Mammary epithelial cell (primary cell): ENCODE measurements at places on chromosomes 5 and 9.

- peak; percentile 61 for DNase-seq
Measured at GRCh38 chr5:134637116-134637721, 4.6 kb upstream of the SAR1B start.

DNA sequence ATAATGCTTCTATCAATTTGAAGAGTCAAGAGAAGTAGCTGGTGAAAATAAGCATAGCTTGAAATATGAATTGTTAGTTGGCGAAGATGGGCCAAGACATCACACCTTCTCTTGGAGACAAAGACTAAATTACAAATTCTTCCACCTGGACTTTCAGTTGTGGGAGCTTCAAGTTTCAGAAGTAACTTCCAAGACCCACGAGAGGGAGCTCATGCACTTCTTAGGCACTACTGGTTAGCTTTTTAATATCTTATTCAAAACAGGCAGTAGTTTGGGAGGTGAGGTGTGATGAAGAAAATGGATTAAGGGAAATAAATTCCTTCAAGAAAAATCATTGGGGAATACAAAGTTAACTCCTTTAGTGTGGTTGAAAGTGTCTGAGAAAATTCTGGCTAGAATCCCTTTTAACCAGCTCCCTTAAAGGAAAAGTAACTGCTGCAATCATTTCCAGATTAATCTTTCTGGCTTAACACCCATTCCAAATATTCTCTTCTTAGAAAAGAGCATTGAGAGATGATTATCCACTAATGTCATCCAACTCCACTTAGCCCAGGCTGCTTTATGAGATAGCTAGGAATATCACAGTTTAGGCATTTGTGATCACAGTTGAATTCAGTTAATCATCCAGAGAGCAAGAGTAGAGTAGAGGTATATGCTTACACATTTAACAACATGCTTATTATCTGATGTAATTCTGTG, 139.5 kb upstream of the DMRTA1 start:
- DNase-seq: peak; percentile 50

GRCh38 chr5:101068298-101068697, 165.2 kb upstream of the ST8SIA4 start:
- no peak for DNase-seq

DNA sequence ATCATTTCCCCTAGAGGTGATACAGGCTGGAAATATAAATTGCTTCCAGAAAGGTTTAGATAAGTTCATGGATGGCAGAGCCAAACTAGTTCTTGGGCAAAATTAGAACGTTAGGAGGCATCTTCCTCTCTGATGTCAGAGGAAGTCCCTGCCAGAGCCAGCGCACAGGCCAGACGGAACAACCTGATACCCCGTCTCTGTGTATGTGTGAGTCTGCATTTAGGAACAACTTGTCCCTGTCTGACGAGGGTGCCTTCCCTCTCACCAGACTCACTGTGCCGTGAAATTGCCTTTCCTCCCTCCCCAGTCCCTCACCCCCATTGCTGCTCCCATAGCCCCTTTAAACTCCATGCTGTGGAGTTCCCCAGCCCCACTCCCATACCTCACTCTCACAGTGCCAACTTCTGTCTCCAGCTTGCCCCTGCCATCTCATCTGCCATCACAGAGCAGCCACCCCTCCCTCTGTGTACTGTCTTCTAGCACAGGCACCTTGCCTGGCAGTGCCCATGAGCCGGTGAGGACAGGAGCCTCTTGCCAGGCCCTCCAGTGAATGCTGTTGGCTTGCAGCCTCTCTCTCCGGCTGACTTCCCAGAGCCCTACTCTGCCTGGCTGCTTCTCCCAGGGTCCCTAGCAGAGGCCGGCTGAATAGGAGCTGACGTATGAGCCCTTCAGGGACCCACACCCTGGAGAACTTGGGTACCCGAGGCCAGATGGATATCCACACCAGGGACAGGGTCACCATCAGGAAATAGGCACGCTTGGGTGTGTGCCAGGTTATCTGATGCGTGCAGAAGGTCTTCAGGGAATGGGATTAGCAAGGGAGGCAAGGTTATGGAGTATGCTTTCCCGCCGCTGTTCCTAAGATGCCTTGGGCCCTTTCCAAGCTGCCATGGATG, 26.7 kb downstream of the UNC5A start:
- DNase-seq: no peak

GRCh38 chr5:41527201-41527779, 16.9 kb upstream of the PLCXD3 start:
- peak; percentile 95 for DNase-seq

- no peak for DNase-seq
Measured at GRCh38 chr5:102781786-102782185, 26.7 kb downstream of the PAM start.

GRCh38 chr5:174901336-174901735, 177.0 kb downstream of the MSX2 start:
- no peak for DNase-seq

DNA sequence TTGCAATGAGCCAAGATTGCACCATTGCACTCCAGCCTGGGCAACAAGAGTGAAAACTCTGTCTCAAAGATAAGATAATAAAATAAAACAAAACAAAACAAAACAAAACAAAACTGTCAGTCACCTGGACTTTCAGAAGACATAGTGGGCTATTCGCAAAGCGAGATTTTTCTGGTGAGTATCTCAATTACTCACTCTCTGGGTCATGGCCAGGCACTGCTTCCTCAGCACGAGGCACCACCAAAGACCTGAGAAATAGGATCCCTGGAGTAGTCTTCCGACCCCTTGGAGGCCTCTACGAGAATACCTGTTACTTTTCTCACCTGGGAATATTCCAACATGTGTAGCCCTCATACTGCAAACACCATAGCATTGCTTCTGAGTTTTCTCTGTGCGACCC, 201.7 kb upstream of the ZNF618 start:
- peak; percentile 24 for DNase-seq

GRCh38 chr9:19181561-19181960, 48.9 kb upstream of the DENND4C start:
- no peak for DNase-seq

DNA sequence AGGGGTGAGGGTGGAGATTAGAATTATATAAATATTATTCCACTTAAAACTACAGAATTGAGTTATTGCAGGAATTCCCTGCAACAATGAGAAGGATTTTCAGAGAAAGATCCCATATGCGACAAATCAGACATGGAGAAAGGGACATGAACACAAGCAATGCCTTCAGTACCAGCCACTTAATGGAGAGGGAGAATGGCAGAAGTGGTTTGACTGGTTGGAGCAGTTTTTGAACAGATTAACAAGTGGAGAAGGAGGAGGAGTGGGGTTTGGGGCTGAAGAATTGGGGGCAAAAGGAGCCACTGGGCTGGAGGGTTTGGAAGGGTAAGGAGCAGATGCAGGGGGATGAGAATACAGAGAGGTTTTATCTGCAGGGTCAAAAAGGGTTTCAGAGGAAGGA, 620.9 kb upstream of the PTPRD start:
- DNase-seq: no peak

GRCh38 chr5:134521841-134522240, 3.6 kb upstream of the JADE2 start:
- no peak for DNase-seq

DNA sequence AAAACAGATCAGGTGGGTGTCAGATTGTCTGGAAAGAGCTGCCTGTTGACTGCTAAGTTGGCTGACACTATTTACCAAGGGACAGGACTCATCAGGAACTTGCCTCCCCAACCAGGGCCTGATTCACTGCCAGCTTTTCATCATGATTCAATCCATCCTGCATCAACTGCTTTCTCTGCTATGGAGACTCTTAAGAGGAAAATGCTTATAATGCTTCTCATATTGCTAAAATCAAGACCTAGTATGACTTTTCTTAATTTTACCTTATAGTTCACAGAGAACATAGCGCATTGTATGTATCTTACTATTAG, 21.3 kb downstream of the HTR4 start:
- DNase-seq: no peak

GRCh38 chr5:124980163-124980941, 233.9 kb upstream of the ZNF608 start:
- DNase-seq: no peak

DNA sequence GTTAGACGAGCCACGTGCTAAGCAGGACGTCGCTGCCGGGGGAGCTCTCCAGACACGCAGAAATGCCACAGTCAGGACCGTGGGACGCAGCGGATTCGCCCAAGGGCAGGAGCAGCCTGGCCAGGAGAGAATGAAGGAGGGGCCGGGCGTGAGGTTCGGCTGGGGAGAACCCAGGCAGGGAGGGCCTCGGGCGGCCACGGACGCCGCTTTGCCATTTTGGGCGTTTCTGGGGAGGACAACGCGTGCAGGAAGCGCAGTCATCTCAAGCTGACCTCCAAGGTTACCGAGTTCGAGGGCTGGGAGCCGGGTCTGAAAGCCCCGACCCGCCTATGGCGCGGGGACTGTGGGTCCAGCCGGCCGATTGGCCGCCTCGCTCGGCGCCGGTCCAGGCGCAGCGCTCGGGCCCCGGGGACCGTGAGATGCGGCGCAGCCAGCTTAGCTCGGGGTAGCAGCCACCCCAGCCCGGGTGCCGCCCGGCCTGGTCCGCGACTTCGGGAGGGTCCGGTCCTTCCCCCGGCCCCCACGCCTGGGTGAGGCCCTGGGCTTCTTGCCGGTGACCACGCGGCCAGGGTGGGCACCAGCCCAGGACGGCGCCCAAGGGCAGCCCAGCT, 760 bp upstream of the MAN1B1 start:
- peak; percentile 52 for DNase-seq

DNA sequence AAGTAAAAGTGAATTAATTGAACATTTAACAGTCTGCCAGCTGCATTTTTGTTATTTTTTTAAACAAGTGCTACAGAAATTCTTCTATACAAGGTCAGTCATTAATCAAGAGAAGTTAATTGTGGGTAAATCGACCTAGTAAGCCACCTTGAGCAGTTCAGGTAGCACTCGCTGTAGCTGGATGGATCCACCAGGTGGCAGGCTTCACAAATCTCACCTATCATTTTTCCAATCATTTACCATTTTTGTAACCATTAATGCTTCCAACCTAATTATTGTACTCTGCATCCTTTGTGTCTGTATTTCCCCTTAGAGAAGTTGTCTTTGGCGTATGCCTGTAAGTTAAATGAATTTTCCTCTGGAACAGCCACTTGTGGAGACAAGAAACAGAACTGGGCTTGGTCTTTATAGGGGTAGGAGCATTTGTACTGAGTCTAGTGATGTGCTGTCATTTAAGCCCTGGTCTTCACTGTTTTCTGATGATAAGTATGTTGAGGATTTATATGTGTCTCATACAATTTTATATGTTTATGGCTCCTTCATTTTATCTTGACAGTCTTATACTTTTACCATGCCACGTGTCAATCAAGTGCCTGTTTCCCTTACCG, 39.5 kb downstream of the CD180 start:
- DNase-seq: peak; percentile 35

- peak; percentile 5 for DNase-seq
Measured at GRCh38 chr5:152514827-152515397, 109.8 kb upstream of the NMUR2 start.
